ENCODE measurements at places on chromosomes 11 and 22. TPM values are rescaled to one million over a fixed set of nuclear protein-coding genes. Genes with fewer than 3 reads are reported as not detected.

- no peak for DNase-seq
Measured at GRCh38 chr11:86161336-86161735, 83.2 kb upstream of the EED start.

DNA sequence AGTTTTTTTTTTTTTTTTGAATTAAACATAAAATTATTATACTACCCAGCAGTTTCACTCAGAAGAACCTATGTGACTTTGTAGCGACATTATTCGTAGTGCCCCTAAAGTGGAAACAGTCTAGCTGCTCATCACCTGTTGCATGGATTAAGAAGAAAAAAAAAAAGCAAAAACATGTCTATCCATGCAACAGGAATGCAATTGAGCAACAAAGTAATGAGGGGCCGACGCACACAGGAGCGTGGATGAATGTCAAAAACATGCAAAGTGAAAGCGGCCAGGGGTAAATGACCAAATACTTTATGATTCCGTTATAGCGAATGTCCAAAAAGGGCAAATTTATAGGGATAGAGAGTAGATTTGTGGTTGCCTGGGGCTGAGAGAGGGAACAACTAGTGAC, 16.3 kb downstream of the MYO18B start:
- DNase-seq, result no peak

GRCh38 chr22:50531962-50532674, 2.3 kb upstream of the TYMP start:
- no peak for DNase-seq

DNA sequence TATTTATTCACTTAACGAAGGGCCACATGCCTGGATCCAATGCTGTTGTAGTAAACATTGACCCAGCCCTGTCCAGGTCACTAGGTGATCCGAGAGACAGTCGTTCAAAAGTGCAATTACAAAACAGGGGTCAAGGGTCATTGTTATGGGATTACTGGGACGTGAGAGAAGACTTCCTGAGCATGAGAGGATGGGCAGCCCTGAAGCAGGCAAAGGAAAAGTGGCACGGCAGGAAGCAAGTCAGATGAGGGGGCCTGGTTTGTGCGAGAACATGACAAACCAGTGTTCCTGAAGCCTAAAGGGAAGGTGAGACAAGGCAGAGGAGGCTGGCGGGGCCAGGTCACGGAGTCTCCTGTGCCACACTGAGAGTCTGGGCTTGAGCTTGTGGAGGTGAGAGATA, 15.8 kb upstream of the MMP20 start:
- DNase-seq, result no peak

DNA sequence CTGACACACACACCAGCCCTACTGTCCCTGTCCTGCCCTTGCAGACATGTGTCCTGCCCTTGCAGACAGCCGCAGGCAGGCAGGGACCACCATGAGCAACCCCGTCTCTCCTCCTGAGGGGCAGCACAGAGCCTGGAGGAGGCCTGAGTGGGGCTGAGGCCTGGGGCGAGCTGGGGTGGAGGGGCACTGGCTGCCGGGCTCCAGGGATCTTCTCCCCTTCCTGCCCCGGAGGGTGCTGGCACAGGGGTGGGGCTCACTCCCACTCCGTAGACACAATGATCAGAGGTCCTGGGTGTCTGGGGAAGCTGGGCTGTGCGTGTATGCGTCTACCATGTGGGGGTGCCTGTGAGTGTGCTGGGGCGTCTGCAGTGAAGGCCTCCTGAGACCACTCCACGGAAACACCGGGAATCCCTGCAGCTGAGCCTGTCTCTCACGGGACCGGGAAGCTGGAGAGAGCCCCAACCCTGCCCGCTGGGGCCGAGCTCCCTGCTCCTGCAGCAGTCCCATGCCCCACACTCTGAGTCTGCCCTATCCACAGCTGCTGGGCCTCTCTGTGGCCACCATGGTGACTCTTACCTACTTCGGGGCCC, 588 bp downstream of the TSPAN32 start:
- DNase-seq, result no peak

CCDC87 gene
- polyA plus RNA-seq, result 0.06 TPM

DEUP1 gene
- polyA plus RNA-seq, result not detected

SLC25A45 gene
- polyA plus RNA-seq, result 5.7 TPM

TYR gene
- polyA plus RNA-seq, result not detected

ZP1 gene
- not detected for polyA plus RNA-seq

DNAJB7 gene
- 0.47 TPM for polyA plus RNA-seq

All from forelimb muscle (tissue), 1 donor.